NCI-H1105 treated with DMSO at 0.1 percent for 48 hours (cell line): ENCODE measurements at places on chromosomes 7 and 10.

GRCh38 chr7:28408105-28408959 lies 4.0 kb upstream of the CREB5 start:
- no peak for DNase-seq

GRCh38 chr10:44425466-44425865 lies 40.6 kb upstream of the CXCL12 start:
- no peak for DNase-seq

- DNase-seq = no peak
Observed at GRCh38 chr10:50538555-50539398, 85.0 kb downstream of the SGMS1 start.

GRCh38 chr7:78072201-78072590 lies 273.6 kb downstream of the PHTF2 start:
- DNase-seq = no peak

DNA sequence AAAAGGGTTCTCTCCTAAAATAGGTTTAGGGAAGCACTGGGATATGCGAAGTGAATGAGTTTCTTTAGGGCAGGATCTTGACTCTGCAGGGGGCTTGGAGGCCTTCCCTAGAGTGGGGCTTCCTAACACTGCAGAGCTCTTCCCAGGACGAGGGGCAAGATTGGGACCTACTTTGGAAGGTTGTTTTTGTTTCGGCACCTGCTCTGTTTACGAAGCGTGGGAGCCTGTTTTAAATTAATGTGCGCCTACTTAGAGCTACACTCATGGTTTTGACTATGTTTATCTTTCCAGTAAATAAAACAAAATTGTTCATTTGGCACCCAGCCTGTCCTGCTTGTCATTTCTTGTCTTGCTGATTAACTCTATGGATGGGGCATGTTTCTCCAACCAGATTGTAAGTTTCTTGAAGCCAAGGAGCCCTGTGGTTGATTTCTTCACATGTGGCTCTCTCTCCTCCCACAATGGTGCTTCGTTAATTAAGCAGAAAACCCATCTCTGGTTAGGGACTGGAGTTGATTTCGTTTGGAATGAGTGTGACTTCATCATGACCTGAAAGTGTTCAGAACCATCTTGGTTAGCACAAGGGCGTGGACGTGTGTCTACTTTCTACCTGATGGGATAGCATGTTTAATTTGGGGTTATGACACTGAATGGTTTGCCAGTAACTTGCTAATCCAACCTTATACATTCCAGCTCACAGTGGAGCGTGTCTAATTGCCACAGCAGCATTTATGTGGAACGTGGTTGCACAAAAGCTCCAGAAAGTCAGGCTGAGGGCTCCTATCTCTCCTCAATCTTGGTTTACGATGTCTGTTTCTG lies 98.1 kb downstream of the TCF7L2 start:
- DNase-seq = peak; percentile 57

DNA sequence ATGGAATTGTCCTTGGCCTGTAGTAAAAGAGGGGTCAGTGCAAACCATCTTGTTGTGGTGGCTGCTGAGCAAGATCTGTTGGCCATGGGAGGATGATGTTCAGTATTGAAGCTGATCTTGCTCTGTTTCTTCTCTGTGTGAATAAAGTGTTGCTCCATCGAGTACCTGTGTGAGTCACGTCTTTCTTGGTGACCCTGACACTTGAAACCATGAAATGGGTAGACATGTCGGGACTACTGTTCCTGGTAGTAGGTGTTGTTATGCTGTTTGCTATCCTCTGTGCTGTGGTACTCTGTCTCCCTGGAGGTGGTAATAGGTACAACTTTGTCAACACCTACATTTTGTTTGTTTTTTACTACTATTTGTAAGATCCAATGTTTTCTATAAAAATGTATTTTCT lies 330.6 kb downstream of the MDFIC start:
- no peak for DNase-seq

GRCh38 chr10:125698481-125698998 lies 15.6 kb upstream of the TEX36 start:
- no peak for DNase-seq

- no peak for DNase-seq
Observed at GRCh38 chr10:115957012-115957399, 316.0 kb downstream of the GFRA1 start.

GRCh38 chr10:11212288-11213085 lies 194.8 kb downstream of the CELF2 start:
- DNase-seq = no peak

DNA sequence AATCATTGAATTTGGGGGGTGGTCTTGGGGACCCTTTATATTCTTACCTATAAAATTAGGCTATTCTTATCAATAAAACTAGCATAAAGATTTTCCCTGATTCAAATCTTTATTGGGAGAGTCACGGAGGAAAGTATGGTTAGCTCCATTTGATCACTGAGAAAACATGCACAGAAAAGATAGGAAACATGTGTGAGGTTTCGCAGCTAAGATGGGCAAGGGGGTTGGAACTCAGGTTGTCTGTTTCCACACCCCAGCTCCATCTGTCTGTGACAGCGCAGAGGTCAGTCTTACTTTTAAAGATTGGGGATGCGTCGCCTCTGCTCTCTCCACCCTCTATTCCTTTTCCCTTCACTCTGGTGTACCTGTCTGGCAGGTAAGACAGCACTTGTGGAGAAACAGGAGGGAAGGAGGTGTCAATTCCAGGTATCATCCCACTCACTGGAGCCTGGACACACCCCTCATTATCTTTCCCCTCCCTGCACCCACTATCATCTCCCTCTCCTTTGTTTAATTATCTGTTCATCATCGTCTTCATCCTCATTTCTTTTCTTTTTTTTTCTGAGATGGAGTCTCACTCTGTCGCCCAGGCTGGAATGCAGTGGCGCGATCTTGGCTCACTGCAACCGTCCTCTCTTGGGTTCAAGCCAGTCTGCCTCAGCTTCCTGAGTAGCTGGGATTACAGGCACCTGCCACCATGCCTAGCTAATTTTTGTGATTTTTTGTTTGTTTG lies 2.4 kb upstream of the DENND10 start:
- peak; percentile 34 for DNase-seq

- no peak for DNase-seq
Observed at GRCh38 chr7:128796327-128796726, 4.6 kb downstream of the CCDC136 start.

- no peak for DNase-seq
Observed at GRCh38 chr10:122462533-122463465, 1.4 kb downstream of the HTRA1 start.

GRCh38 chr10:2012209-2012608 lies 274.9 kb upstream of the ADARB2 start:
- no peak for DNase-seq

- DNase-seq = no peak
Observed at GRCh38 chr10:74227697-74228424, 76.8 kb downstream of the ADK start.

- no peak for DNase-seq
Observed at GRCh38 chr7:157278791-157279724, 57.7 kb upstream of the DNAJB6 start.

DNA sequence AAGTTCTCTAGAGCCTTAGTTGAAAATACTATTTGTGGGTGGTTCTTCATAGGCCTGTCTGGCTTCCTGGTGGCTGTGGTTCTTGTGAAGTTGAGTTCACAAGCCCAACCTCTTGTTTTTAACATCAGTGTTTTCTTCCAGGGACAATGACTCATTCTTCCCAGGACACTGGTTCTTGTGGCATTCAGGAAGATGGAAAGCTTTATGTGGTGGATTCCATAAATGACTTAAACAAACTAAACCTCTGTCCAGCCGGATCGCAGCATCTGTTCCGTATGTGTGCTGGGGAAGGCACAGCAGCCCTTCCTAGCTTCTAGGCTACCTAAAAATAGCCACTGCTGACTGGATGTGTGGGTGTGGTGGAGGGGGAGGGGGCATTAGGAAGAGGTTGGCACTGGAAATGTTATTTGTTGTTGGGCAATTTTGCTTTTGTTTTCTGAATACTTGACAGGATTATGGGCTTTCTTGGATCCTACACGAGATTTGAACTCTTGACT lies 3.9 kb downstream of the LSMEM1 start:
- no peak for DNase-seq

GRCh38 chr10:7485244-7485556 lies 74.4 kb upstream of the SFMBT2 start:
- no peak for DNase-seq

DNA sequence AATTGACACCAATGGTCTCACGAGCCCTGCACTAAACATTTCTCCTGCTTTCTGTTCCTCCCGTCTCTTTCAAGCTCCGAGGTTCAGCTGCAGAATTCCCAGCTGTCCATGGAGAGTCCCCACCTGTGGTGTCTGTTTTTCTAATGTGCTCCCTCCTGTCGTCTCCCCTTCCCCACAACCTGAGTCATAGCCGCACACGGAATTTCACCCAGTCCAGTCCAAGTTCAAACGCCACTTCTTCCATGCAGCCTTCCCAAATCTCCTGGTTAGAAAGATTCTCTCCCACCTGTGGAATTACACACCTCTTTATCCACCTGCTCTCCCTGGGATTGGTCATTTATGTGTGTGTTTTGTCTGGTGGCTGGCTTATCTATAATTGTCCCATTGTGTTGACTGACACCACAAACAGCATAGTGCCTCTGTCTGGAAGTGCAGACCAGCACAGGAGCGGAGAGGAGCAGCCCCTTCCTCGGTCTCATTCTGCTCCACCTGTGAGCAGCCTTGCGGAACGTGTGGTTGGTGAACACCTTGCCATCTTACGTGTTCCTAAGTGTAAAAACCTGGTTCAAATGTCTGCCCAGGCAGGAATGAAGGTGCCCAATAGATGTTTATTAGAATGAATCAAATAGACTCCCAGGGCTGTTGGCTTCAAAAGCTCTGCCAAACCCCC lies 3.3 kb upstream of the DIP2C start:
- no peak for DNase-seq

- DNase-seq = no peak
Observed at GRCh38 chr10:75303045-75303777, 67.5 kb upstream of the COMTD1 start.

DNA sequence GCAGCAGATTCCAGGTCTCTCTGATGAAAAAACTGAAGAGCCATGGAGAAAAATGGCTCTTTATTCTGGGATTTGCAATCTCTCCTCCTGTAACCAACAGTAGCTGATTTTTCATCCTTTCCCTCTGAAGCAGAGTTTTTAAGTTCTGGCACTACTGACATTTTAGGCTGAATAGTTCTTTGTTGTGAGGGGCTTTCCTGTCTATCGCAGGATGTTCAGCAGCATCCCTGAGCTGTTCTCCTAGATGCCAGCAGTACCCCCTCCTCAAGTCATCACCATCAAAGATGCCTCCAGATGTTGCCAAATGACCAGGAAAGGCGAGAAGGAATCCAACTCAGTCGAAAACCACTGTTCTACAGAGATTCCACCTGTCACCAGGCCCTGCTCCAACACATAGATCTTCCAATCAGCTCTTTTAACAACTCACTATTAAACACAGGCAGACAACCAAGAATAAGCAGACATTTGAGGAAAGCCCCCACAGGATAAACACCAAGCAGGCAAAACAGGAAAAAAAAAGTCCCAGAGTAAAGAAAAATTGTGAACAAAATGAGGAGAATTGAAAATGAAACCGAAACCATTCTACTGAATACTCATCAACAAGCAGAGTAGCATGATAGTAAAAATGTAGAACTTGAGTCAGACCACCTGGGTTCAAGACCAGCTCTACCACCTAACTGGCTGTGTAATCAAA lies 124.8 kb downstream of the MPP7 start:
- no peak for DNase-seq
